ENCODE measurements at places on chromosomes 5 and 9. TPM values are rescaled to one million over a fixed set of nuclear protein-coding genes. Genes with fewer than 3 reads are reported as not detected.

GRCh38 chr9:19924080-19924479, 135.2 kb upstream of the SLC24A2 start:
- peaks cover 3% of the 10 kb centered on the region for H3K27me3 ChIP-seq
- no peaks in the 10 kb centered on the region for H3K36me3 ChIP-seq
- DNase-seq, result no peak
- no peak overlapping the region for H3K4me3 ChIP-seq

- H3K36me3 ChIP-seq, result no peaks in the 10 kb centered on the region
- no peak overlapping the region for H3K4me3 ChIP-seq
- H3K4me1 ChIP-seq, result no peaks in the 10 kb centered on the region
- DNase-seq, result no peak
Measured at GRCh38 chr5:33209252-33209651, 231.5 kb upstream of the TARS1 start.

GRCh38 chr5:139446956-139447779, 7.8 kb upstream of the DNAJC18 start:
- H3K36me3 ChIP-seq, result no peaks in the 10 kb centered on the region
- DNase-seq, result no peak
- H3K4me1 ChIP-seq, result no peaks in the 10 kb centered on the region
- H3K4me3 ChIP-seq, result no peak overlapping the region

DNA sequence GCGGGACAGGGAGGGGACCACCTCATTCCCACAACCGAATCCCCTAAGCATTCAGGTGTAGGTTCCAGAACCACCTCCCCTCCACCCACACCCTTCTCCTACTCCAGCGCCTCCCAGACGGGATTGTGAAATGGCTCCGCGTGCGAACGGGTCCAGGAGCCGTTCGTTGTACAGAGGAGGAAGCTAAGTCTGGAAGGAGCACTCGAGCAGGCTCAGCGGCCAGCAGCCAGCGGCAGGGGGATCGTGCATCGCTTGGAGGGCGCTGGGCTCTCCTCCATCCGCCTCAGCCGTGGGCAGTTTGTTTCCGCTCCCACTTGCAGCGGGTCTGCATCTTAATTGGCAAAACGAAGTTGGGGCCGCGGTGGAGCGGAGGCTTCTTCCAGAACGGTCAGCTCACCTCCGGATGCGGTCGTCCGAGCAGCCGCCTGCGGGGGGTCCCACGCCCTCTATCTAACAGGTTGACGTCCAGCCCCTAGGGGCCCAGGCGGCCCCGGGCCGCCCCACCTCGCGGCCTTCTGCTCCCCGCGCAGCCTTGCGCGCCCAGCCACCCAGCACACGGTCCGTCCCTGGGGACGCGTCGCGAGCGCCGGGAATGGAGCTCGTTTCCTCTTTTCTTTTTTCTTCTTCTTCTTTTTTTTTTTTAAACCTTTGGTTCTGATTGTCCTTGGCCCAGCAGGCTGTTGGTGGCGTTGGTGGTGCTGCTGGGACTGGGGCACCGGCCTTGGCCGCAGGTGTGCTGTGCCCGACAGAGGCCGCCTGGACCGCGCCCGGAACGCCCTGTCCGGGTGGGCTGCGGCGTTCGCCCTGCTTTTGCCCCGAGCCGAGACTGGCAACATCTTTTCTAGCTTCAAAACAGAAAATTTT, 3.9 kb upstream of the BARX1 start:
- H3K4me1 ChIP-seq, result no peaks in the 10 kb centered on the region
- H3K36me3 ChIP-seq, result no peaks in the 10 kb centered on the region
- peak overlapping the region; percentile 18 for H3K4me3 ChIP-seq
- H3K27ac ChIP-seq, result no peak overlapping the region
- no peaks in the 10 kb centered on the region for H3K27me3 ChIP-seq
- no peak for DNase-seq

DNA sequence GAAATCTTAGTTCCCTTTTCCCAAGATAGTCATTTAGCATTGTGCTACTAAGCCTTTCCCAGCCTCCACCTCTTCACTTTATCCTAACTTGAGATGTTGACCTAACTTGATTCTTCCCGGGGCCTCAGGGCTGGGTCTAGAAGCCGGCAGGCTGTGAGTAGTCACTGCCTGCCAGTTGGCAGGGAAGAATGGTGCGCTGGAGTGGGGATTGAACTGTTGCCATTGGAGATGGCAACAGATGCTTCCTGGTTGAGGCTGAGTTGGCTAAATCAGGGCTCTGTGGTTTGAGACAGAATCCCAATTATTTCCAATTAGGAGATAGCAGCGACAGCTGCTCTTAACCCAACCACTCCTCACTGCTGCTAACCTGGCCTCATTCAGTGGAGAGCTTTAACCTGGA, 343.1 kb downstream of the BRINP1 start:
- H3K27ac ChIP-seq, result peak overlapping the region; percentile 98
- peak; percentile 80 for DNase-seq
- no peaks in the 10 kb centered on the region for H3K27me3 ChIP-seq
- H3K4me1 ChIP-seq, result peaks cover 6% of the 10 kb centered on the region
- H3K4me3 ChIP-seq, result no peak overlapping the region
- no peaks in the 10 kb centered on the region for H3K36me3 ChIP-seq

DNA sequence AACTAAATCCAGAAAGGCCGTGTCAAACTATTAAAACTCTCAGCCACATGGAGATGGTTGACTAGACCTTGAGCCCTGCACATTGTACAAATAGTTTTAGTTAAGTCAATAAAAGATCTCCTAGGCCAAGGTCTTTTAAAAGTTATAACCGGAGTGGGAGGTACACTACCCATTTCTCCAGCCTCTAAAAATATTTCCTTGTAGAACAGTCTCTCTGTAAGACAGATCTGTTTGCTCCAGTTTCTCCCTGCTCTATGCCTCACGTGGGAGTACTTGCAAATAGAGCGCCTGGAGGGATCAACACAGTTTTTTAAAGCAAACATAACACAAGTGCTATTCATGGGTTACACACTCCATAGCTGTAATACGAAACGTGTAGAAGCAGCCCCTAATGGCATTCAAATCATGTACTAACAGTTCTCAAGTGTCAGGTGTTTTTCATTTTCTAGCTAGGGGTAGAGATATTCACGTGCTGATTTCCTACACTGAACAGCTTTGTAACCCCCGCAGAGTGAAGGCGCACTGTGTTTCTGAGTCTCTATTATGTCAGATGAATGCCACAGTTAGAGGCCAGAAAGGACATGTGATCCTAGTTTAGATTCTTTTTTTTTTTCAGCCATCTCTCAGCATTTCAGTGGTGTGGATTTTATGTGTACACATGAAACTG, 703.4 kb upstream of the GRAMD2B start:
- H3K4me3 ChIP-seq, result no peak overlapping the region
- H3K36me3 ChIP-seq, result no peaks in the 10 kb centered on the region
- no peak overlapping the region for H3K27ac ChIP-seq
- DNase-seq, result no peak
- no peaks in the 10 kb centered on the region for H3K27me3 ChIP-seq

GRCh38 chr9:30078195-30078594, 2306.2 kb upstream of the ACO1 start:
- DNase-seq, result no peak
- no peak overlapping the region for H3K4me3 ChIP-seq
- H3K4me1 ChIP-seq, result no peaks in the 10 kb centered on the region
- H3K27ac ChIP-seq, result no peak overlapping the region

GRCh38 chr5:113608113-113608596, 94.7 kb downstream of the YTHDC2 start:
- no peak for DNase-seq
- no peaks in the 10 kb centered on the region for H3K27me3 ChIP-seq
- H3K36me3 ChIP-seq, result no peaks in the 10 kb centered on the region
- no peak overlapping the region for H3K27ac ChIP-seq
- no peaks in the 10 kb centered on the region for H3K4me1 ChIP-seq

DNA sequence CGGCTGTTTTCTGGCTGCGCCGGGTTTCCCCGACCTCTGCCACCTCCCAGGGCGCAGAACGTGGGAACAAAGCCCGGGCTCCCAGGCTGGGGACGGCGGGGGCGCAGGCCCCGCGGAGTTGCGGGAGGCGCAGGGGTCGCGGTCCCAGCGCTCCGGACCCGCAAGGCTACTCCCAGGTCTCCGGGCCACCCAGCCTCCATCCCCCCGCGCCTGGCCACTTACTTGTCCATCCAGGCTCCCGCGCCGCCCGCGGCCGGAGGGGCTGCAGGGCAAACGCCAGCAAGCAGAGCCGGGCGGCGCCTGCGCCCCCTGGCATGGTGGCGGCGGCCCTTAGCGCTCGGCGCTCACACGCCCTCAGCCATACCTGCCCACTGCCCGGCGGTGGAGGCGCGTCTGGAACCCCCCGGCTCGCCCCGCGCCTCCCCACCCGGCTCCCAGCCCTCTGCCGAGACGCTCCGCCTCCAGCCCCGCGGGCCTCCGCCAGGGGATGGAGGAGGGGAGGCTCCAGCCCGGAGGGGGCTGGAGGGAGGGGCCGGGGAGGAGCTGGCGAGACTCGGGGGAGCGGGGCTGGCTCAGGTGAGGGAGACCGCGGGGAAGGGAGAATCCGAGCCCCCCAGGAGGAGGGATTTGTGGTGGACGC, at the start of gene ADAM19:
Gene ADAM19, minus strand, starts transcription at position 395 of the 640 bp plus-strand sequence. Its CDS starts 79 bp downstream, at position 316.
- H3K4me3 ChIP-seq, result peak within 1 kb of the TSS; percentile 76
- H3K27ac ChIP-seq, result no peak within 1 kb of the TSS
- no peaks in the 10 kb centered on the region for H3K36me3 ChIP-seq
- H3K4me1 ChIP-seq, result no peaks in the 10 kb centered on the region
- no peaks in the 10 kb centered on the region for H3K27me3 ChIP-seq
- DNase-seq, result peak; percentile 88

The MTRR gene
- total RNA-seq, result 38.9 TPM

The ARAP3 gene
- 21.4 TPM for total RNA-seq

- no peaks in the 10 kb centered on the region for H3K36me3 ChIP-seq
- no peak overlapping the region for H3K4me3 ChIP-seq
- no peaks in the 10 kb centered on the region for H3K4me1 ChIP-seq
- peaks cover 2% of the 10 kb centered on the region for H3K27me3 ChIP-seq
- no peak overlapping the region for H3K27ac ChIP-seq
Measured at GRCh38 chr9:40927851-40928802, 200.4 kb downstream of the FOXD4L6 start.

GRCh38 chr5:34898258-34898895, 16.9 kb downstream of the RAD1 start:
- peak; percentile 80 for DNase-seq
- H3K27ac ChIP-seq, result no peak overlapping the region
- no peak overlapping the region for H3K4me3 ChIP-seq
- no peaks in the 10 kb centered on the region for H3K4me1 ChIP-seq

- H3K4me3 ChIP-seq, result no peak overlapping the region
- no peak overlapping the region for H3K27ac ChIP-seq
- no peaks in the 10 kb centered on the region for H3K36me3 ChIP-seq
- no peak for DNase-seq
Measured at GRCh38 chr5:57338068-57338867, 144.3 kb downstream of the ACTBL2 start.

DNA sequence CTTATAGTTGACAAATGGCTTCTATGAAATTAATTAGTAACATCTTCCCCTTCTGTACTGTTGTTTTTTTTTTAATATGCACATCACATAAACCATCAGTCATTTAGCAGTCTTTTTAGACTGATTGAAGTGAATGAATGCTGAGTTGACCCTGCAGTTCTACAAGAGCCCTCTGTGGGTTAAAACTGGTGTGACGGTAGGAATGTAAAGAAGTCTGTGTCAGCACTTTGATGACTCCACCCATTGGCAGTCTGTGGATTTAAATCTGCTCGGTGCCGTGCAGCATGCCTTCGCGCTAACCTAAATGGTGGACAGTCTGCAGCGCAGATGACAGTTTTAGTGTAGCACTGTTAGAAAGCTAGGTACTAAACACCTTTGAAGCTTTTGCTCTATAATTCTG, 3.1 kb downstream of the GTF3C4 start:
- no peaks in the 10 kb centered on the region for H3K36me3 ChIP-seq
- H3K27me3 ChIP-seq, result no peaks in the 10 kb centered on the region
- no peak overlapping the region for H3K27ac ChIP-seq
- no peak for DNase-seq
- no peaks in the 10 kb centered on the region for H3K4me1 ChIP-seq
- H3K4me3 ChIP-seq, result no peak overlapping the region

- H3K27me3 ChIP-seq, result no peaks in the 10 kb centered on the region
- no peak for DNase-seq
- H3K4me1 ChIP-seq, result no peaks in the 10 kb centered on the region
- H3K36me3 ChIP-seq, result no peaks in the 10 kb centered on the region
- H3K27ac ChIP-seq, result no peak overlapping the region
Measured at GRCh38 chr9:128764361-128764760, 7.4 kb downstream of the ZER1 start.

GRCh38 chr5:120436996-120437395, 27.1 kb upstream of the PRR16 start:
- no peaks in the 10 kb centered on the region for H3K27me3 ChIP-seq
- H3K4me1 ChIP-seq, result peaks cover 8% of the 10 kb centered on the region
- no peaks in the 10 kb centered on the region for H3K36me3 ChIP-seq
- no peak overlapping the region for H3K27ac ChIP-seq

GRCh38 chr9:110217656-110218099, 9.7 kb upstream of the C9orf152 start:
- DNase-seq, result no peak
- H3K4me1 ChIP-seq, result no peaks in the 10 kb centered on the region
- H3K36me3 ChIP-seq, result no peaks in the 10 kb centered on the region
- no peak overlapping the region for H3K27ac ChIP-seq

DNA sequence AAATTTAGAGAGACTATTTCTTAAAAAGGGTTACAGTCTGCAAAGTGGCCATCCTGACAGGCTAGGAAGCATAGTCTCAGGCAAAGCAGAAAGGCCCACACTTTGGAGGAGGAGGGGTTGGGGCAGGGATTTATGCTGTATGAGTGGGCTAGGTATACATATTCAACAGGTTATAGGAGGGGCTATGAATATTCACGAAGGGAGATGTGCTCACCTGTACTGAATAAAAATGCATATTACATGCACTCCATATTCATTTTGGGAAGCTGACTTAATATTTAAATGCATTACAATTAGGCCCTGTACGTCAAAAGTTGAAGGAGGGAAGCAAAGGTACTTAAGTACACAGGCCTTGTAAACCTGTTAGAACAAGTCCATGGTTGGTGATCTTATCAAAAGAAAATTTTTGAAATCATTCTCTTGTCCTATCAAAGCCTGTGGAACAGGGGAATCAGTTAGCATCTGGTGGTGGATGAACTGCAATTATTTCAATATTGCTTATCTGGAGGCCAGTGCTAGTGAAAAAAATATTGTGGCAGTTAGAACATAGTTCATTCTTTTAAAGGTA, 1.6 kb downstream of the CENPP start:
- no peak for DNase-seq
- no peak overlapping the region for H3K27ac ChIP-seq
- H3K27me3 ChIP-seq, result no peaks in the 10 kb centered on the region
- no peaks in the 10 kb centered on the region for H3K36me3 ChIP-seq
- no peaks in the 10 kb centered on the region for H3K4me1 ChIP-seq
- no peak overlapping the region for H3K4me3 ChIP-seq

The IFNA2 gene
- total RNA-seq, result not detected
